NCI-H1930 (cell line): ENCODE measurements at places on chromosomes 16 and 17.

DNA sequence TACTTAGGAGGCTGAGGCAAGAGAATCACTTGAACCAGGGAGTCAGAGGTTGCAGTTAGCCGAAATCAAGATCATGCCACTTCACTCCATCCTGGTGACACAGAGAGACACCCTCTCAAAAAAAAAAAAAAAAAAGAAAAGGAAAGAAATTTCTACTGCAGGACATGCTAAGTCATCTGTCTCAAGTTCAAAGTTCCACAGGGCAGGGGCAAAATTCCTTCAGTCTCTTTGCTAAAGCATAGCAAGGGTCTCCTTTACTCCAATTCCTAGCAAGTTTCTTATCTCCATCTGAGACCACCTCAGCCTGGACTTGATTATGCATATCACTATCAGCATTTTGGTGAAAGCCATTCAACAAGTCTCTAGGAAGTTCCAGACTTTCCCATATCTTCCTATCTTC lies 14.6 kb downstream of the ZSCAN10 start:
- no peak for DNase-seq

DNA sequence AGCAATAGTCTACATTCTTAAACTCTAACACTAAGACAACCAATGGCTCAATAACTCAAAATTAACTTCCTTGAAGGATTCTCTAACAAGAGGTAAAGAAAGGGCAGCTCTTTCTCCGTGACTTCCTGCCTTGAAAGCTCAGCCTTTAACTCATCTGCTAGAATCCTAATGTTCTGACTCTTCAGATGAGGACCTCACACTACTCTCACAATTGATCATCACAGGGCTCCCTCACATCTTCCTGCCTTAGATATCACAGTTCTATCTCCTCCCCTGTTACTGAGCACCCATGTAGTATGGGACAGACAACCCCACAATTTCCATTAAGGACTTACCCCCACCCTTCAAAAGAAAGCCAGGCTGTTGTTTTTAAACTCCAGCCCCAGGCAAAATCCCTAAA lies 33.5 kb downstream of the SMURF2 start:
- no peak for DNase-seq

DNA sequence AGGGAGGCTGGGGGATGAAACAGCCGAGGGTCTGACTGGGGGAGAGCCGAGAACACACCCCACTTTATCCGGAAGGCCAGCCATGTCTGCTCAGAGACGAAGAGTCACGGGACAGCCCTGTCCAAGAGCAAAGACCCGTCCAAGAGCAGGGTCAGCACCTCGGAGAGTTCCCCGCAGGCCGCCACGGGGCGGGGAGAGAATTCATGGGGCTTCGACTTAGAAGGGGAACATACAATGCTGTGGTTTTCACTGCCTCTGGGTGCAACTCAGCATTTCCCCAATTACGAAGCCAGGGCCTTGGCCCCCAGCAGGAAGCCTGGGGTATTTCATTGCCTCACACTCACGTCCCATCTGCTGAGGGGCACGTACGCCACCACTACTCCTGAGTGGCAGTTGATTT lies 59.3 kb downstream of the JPH3 start:
- DNase-seq = no peak

DNA sequence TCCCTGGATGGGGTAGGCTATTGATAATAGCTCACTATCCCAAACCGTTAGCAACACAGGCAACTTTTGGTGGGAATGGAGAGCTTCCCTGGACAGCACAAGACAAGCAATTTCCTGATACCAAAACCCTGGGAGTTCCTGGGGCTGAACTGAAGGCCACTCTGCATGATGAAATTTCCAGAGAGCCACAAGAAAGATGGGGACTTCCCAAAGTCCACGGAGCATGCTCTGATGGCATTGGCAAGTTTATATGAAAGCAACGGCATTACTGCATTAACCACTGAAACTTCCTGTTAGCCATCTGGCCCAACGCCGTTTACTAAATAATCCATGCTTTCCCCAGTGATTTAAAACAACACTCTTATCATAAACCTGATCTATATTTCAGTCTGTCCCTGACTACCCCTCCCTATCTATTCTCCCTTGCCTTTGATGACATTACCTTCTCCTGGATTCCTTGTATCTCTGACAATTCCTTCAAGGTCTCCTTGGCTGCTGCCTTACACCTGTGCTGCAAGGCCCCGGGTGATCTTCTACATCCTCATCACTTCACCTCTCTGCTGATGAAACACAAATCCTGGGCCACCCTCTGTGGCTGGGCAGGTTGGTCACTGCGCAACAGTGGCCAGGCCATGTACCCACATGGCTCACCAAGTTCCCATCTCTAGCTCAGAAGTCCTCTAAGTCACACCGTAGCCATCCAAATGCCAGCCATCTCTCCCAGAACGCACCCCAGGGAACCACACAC lies 108.5 kb upstream of the RCVRN start:
- DNase-seq = no peak

DNA sequence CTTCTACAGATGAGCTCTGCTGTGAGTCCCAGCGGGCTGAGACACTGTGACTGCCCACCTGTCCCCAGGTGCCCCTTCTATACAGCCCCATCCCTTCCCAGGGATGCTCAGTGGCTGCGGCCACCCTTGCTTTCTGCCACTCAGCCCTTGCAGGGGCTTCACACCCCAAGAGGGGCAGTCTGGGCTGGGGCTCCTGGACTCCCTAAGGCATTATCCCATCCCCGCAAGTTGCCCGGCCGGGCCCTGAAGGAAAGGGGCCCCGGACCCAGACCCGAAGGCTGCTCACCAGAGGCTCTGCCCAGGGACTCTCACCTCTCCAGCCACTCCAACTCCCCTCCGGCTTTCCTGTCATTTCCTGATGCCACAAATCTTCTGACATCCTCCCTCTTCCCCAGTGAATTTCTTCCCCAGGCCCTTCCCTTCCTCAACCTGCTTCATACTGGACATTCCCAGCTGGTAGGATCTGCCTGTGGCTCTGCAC lies 88.5 kb upstream of the TOB1 start:
- no peak for DNase-seq

GRCh38 chr16:77736879-77737278 lies 14.6 kb downstream of the NUDT7 start:
- DNase-seq = no peak

DNA sequence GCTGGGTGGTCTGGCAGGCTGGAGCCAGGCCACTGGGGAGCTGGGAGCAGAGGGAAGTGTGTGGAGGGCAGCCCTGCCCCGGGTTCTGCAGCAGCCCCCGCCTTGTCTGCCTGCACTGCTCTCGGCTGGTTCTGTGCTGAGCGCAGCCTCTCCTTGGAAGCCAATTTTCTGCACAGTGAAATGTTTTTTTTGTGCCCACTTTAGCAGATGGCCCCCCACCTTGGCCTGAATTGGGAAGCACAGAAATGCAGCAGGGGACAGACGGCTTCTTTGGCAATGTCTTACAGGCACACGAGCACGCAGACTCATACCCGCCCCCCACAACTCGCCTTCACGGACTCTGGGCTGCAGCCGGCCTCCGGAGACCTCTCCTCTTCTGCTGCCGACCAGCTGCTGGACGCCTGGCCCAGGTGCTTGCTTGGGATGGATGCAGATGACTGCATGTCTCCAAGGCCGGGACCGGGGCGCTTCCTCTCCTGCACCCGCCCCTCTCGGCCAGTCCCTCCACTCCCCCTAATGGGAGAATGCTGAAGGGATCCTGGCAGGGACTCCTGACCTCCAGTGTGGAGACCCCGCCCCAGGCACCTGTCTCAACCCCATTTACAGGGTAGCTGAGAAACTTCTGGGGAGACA lies 14.8 kb downstream of the NPTX1 start:
- no peak for DNase-seq

GRCh38 chr17:45579529-45580495 lies 89.3 kb upstream of the PLEKHM1 start:
- DNase-seq = no peak

GRCh38 chr17:77426676-77427386 lies 286.1 kb downstream of the SEC14L1 start:
- DNase-seq = no peak

- no peak for DNase-seq
Measured at GRCh38 chr16:4675864-4676786, 17.2 kb upstream of the NUDT16L1 start.

GRCh38 chr16:1960665-1961630 lies 1.6 kb downstream of the NDUFB10 start:
- peak; percentile 35 for DNase-seq

DNA sequence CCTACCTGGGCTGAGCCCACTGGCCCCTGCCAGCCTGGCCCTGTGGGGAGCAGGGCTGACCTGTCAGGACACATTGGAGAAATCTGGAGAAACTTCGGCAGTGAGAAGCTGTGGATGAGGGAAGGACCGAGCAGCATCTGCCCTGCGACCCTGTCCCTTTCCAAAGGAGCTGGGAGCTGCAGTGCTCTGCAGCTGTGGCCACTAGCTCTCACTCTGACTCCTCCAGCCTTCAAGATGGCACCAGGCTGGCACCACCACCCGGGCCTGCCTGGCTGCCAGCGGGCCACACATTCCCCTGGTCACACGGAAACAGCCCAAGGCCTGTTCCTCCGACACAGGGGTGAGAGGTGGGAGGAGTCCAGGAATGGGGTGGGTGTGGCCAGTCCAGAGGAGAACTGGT lies 30.1 kb downstream of the CD300LG start:
- no peak for DNase-seq

DNA sequence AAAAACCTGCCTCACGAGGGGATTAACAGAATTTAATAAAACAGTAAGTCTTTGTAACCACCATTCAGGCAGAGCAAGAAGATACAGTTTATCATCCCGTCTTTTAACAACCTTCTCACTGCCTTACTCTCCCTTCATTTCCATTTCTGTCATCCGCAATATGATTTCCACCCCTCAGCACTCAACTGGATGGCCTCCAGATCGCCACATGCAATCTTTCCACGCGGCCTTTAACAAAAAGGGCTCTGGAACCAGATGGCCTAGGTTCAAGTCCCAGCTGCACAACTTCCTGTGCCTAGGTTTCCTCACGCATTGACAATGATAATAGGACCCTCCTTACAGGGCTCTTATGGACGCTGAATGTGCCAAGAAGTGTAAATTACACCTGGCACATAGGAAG lies 103.6 kb downstream of the GAS7 start:
- no peak for DNase-seq

DNA sequence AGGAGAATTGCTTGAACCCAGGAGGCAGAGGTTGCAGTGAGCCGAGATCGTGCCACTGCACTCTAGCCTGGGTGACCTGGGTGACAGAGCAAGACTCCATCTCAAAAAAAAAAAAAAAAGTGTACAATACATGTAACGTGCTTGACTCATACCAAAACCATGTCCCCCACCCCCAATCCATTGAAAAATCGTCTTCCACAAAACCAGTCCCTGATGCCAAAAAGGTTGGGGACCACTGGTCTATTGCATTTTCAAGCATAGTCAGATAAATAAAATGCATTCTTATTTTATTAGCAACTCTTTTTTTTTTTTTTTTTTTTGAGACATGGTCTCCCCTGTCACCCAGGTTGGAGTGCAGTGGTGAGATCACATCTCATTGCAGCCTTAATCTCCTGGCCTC lies 52.1 kb downstream of the COPRS start:
- no peak for DNase-seq

DNA sequence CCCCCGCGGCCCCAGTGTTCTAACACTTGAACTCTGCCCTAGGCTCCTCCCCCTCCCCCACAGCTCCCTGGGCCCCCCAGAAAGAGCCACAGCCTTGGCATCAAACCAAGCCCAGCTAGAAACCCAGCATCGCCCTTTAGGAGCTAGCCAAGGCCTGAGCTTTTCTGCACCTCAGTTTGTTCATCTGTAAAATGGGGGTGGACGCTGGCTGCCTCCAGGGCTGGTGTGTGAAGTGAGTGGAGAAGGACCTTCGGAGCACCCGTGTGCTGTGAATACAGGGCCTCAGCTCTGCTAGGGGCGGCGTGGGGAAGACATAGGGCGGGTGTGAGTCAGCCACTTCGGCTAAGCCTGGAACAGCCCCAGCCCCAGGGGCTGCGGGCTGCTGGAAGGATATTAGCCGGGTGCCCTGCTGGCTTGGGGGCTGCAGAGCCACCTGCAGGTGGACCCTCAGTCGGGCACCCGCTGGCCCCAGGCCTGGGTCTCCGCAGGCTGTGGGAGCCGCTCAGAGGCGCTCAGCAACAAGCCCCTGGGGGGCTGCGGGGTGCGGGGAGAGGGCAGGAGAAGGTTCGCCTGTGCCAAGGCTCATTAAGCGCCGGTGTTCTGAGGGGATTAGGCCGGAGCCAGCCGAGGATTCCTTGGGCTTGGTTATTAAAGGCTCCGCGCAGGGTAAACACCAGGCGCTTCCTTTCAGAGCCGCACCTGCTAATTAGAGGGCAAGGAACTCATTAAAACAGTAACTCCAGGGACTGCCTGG lies 217.0 kb upstream of the CIBAR2 start:
- DNase-seq = peak; percentile 47

- no peak for DNase-seq
Measured at GRCh38 chr17:63555500-63556156, 5.4 kb downstream of the DCAF7 start.

GRCh38 chr17:38898291-38898679 lies 27.1 kb upstream of the LASP1NB start:
- no peak for DNase-seq

GRCh38 chr16:11250091-11250785 lies 5.8 kb downstream of the SOCS1 start:
- no peak for DNase-seq

- peak; percentile 80 for DNase-seq
Measured at GRCh38 chr17:50866950-50867362, 802 bp upstream of the TOB1 start.

GRCh38 chr16:11986521-11987057 lies 10.1 kb downstream of the SNX29 start:
- DNase-seq = no peak

DNA sequence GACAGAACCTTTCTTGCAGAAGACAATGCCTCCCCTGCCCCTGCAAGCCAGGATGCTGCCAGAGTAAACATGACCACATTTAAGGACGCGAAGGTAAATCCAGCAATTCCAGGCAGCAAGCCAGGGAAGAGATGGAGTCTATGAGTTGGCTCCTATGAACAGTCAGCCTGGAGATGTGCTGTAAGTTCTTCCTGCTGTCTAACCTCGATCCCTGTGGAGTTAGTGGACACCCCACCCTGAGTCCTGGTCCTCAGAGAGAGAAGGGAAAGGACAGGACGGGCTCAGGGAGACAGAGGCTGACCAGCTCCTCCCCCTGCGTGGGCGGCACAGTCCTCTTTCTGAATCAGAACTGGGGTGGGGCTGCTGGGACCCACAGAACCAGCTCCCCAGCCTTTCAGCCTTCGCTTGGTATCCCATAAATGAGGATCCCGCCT lies 24.9 kb downstream of the CDC42EP4 start:
- no peak for DNase-seq

DNA sequence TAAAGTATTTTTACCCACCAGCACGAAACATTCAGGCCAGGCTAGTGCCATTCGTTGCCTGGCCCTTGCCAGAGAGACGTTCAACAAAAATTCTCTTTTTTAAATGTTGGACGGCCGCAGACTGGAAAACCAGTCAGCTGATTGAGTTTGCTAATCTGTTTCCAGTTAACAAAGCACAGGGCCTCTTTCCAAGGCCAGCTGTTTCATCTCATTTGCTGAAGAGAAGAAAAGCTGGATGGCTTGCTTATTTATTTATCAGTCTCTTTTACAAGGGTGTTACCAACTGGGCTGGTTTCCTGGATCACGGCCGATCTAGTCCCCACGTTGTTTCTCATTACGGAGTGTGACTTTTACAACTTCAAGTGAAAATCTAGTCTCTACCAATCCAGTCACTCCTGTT lies 418.7 kb upstream of the DYNLRB2 start:
- no peak for DNase-seq
